ENCODE measurements at places on chromosomes 7 and 10. TPM values are rescaled to one million over a fixed set of nuclear protein-coding genes. Genes with fewer than 3 reads are reported as not detected.

GPC2 gene
- 7.9 TPM for total RNA-seq

WIPF3 gene
- not detected for total RNA-seq

MBL2 gene
- total RNA-seq: not detected

MAGI2 gene
- 0.12 TPM for total RNA-seq

DMBT1 gene
- total RNA-seq: not detected

PDK4 gene
- not detected for total RNA-seq

SPDYE2 gene
- total RNA-seq: not detected

ZNF736 gene
- 18.7 TPM for total RNA-seq

ACSL5 gene
- 42.8 TPM for total RNA-seq

SFRP5 gene
- not detected for total RNA-seq

HSPA14 gene
- total RNA-seq: 44.1 TPM

OR2A5 gene
- total RNA-seq: not detected

HMX3 gene
- total RNA-seq: not detected

PRR15 gene
- total RNA-seq: not detected

SPRN gene
- not detected for total RNA-seq
